MV-4-11 (cell line): ENCODE measurements at places on chromosomes 12 and 14.

GRCh38 chr14:73785834-73786635 lies 65.6 kb upstream of the PTGR2 start:
- DNase-seq = peak; percentile 92

DNA sequence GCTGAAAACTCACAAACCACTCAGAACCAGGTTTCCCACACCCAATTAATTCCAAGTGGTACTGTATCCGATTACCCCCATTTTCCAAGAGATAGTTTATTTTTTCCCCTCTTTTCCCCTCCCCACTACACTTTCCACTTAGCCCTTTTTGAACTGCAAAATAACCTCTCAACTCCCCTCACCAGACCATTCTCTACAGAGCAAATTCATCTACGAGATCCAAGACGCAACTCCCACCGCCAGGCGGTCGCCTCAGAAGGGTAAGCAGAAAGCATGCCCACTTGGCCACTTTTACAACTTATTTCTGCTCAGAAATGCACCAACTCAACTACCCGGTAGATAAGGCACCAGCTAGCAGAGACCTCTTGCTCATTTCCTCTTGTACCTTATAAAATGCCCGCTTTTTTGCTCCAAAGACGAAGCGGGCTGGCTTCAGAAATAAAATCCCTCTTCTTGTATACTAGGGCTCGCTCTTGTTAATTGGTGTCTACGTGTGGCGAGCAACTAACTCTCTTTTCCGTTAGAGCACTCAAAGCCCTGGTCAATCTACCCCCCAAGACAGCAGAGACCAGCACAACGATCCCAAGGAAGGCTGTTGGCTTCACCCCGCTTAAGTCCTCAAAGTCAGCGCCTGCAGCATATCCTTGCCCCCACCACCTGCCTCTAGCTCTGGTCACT lies 910 bp upstream of the SRP54 start:
- peak; percentile 56 for DNase-seq

- DNase-seq = no peak
Observed at GRCh38 chr14:31541702-31542101, 19.5 kb upstream of the NUBPL start.

DNA sequence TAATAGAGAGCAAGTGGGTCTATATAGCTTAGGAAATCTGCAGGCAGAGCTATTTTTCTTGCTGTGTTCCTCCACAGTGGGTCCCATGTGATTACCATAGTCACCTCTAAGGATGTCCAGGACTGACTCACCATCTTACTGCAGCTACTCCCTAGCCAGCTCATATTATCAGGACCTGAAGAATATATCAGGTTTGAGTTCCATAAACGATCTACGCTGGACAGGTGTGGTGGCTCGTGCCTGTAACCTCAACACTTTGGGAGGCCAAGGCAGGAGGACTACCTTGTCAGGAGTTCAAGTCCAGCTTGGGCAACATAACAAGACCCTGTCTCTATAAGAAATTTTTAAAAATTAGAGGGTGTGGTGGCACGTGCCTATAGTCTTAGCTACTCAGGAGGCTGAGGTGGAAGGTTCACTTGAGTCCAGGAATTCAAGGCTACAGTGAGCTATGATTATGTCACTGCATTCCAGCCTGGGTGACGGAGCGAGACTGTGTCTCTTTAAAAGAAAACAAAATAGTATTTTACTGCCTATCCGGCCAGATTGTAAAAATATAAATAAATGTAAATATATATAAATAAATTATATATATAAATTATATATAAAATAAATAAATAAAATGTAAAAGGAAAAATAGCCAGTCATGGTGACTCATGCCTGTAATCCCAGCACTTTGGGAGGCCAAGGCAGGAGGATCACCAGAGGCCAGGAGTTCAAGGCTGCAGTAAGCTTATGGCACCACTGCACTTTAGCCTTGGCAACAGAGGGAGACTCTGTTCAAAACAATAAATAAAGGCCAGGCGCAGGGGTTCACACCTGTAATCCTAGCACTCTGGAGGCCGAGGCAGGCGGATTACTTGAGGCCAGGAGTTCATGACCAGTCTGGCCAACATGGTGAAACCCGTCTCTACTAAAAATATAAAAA lies 6.9 kb upstream of the SPRYD4 start:
- DNase-seq = no peak

DNA sequence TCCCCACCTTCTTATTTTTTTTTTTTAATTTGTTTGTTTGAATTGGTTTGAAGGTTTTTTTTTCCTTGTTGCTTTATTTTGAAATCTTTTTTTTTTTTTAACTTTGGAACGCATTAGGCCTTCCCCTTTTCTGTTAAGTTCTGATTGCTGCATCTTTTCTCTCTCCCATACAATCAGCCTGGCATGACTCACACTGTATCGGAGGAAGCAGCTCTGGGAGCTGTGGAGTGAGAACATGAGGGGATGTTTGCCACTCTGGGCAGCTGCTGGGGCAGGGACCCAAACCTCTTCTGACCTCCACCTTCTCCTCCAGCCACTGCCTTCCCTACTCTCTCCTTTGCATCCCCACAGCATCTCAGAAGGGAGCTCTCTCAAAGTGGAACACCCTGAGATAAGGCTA lies 160.3 kb upstream of the FKBP4 start:
- peak; percentile 20 for DNase-seq

GRCh38 chr14:99271221-99271941 lies 616 bp downstream of the BCL11B start:
- no peak for DNase-seq

GRCh38 chr12:95216711-95217376 lies 423 bp downstream of the FGD6 start:
- no peak for DNase-seq

GRCh38 chr12:118166946-118167345 lies 31.0 kb downstream of the PEBP1 start:
- DNase-seq = peak; percentile 84

DNA sequence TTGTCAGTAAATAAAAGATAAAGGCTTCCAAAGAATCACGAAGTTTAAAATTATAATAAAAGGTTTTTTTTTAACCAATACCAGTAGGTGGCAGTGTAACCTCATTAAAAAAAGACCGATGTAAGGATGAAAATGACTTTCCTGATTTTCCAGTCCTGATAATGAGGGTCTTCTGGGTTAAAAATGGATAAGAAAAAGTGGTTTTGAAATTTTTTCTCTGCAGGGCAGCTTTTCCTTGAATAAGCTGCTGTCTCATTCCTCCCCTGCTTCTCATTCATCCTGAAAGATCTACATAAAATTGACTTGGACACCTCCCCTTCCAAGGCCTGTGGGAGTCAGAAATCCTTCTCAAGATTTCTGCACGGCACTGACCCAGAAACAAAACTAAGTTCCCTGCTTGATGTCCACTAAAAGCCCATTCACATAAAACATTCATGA lies 58.9 kb upstream of the FBXO33 start:
- DNase-seq = peak; percentile 5

DNA sequence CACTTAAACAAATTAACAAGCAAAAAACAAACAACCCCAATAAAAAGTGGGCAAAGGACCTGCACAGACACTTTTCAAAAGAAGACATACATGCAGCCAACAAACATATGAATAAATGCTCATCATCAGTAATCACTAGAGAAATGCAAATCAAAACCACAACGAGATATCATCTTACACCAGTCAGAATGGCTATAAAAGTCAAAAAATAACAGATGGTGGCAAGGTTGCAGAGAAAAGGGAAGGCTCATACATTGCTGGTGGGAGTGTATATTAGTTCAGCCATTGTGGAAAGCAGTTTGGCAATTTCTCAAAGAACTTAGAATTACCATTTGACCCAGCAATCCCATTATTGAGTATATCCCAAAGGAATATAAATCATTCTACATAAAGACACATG lies 34.6 kb upstream of the NT5DC3 start:
- no peak for DNase-seq

GRCh38 chr12:104355630-104356029 lies 52.1 kb downstream of the EID3 start:
- no peak for DNase-seq

- DNase-seq = no peak
Observed at GRCh38 chr14:31950764-31951637, 126.1 kb upstream of the ARHGAP5 start.

GRCh38 chr14:101595349-101595748 lies 34.1 kb downstream of the DIO3 start:
- DNase-seq = no peak

DNA sequence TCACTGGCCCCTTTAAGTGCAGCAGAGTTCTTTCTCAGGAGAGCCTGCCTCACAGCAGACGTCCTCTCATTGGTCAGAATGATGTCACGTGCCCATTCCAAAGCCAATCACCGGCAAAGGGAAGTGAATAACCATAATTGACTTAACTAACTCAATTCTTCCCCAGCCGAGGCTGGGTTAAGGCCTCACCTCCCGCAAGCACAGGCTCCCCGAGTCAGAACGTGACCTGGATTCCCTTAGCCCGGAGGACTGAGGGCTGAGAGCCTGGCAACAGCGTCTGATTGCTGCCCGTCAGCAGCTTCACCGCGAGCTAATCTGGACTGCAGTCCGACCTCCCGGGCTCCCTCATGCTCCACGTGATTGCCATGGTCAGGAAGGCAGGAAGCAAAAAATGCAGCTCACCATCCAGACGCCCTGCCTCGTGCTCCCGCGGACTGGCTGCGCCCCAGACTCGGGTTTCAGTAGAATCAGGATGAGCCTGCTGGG lies 92.1 kb upstream of the FZD10 start:
- no peak for DNase-seq

DNA sequence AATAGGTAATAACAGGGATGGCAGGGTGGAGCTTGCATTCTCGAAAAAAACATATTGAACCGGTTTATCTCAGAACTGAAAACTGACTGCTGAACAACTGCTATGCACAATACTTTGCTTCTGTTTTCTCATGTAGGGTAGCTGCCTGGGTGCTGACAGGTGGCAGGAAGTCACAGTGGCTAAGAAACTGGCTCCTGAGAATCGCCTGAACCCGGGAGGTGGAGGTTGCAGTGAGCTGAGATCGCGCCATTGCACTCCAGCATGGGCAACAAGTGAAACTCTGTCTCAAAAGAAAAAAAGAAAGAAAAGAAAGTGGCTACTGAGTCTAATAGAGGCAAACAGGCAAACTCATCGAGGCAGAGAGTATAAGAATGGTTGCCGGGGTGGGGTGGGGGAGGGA lies 113.1 kb downstream of the CCDC60 start:
- no peak for DNase-seq
